Daoy (cell line): ENCODE measurements at places on chromosomes 7 and 10.

DNA sequence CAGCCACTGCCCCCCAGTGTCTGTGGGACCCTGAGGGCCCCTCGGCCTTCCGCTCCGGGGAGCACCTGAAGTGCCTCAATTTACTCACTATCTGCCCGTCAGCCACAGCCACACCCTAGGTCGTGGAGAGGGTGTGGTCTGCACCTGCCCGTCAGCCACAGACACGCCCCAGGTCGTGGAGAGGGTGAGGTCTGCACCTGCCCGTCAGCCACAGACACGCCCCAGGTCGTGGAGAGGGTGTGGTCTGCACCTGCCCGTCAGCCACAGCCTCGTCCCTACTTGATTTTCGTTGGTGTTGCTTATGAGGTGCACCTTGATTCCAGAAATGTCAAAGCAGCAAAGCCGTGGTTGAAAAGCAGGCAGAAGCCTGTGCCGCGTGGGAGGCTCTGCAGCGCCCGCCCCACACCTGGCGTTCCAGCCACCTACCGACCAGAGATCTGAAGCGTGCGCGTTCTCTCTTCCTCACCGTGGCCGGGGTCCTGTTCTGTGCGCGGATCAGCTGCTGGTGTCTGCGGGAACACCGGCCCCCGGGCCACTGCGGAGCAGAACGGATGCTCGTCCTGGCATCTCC lies 101.6 kb downstream of the DYNC2I1 start:
- peak; percentile 40 for DNase-seq

DNA sequence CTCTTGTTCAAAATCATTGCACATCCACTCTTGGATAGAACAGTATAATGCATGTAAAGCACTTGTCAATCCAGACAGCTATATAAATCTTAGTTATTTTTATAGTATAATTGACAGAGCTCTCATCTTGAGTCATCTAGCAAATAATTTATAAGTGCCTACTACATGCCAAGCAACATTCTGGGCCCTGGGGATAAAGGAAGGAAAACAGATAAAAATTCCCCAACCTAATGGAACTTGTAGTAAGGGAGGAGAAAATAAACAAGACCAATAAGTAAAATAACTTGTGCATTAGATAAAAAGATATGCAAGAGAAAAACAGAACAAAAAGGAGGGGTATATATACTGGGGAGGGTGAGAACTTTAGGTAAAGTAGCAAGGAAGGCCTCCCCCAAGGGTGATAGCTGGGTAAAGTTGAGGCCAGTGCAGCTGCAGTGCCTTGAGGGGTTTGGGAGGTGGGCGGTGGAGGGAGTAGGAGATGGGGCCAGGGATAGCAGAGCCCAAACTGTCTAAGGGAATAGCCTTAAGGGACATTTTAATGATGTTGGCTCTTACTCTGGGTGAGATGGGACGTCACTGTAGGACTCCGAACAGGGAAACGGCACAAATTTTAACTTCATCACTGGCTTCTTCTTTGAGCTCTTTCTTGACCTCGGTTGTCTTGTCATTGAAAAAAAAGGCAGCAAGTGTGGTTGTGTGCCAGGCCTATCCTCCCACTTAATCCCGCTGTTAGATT lies 79.3 kb upstream of the SEC61G start:
- no peak for DNase-seq

DNA sequence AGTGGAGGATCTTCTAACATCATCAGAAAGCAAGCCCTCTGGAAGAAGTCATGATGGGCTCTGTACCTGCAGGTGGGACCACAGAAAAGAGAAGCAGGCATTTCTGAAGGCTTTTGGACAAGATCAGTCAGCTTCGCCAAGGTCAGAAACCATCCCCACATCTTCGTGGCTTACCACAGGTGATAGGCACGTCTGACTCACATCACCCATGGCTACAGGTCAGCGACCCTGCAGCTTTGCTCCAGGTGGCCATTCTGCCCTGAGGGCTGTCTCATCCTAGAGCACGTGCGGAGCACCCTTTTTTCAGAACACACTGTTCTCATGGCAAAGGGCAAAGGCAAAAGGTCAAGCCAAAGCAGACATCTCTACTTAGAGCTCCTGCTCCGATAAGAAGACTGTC lies 518.9 kb upstream of the ADARB2 start:
- DNase-seq: no peak

DNA sequence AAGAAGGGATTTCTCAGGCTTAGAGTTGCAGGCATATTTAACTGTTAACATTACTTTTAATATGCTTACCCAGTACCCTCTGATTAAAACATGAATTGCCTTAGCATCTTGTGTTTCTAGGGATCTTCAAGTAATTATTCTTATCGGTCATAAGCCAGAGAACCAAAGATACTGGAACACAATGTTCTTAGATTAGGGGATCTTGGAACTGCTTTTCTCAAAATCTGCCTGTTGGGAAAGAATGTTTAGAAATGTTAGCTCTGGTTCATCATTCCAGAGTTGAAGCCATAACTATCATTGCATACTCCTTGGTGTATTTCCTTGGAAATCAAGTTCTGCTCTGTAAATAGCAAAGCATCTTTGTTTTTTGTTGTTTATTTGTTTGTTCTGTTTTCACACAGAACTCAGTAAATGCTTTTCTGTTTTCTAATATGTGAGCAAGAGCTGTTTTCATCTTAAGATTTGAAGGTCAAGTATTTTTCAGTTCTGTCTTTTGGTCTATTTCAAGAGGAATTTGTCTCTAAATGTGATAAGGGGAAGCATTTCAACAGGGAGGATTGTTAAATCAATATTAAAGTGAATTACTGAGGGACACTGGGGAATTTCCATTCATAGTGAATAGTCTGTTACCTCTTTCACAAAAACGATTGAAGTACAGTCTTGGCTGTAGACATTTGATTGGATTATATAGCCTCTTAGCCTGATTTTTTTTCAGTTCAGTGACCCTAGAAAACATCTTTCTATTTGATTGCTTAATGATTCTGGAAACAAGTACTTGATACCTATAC lies 103.2 kb upstream of the CYP26C1 start:
- no peak for DNase-seq

DNA sequence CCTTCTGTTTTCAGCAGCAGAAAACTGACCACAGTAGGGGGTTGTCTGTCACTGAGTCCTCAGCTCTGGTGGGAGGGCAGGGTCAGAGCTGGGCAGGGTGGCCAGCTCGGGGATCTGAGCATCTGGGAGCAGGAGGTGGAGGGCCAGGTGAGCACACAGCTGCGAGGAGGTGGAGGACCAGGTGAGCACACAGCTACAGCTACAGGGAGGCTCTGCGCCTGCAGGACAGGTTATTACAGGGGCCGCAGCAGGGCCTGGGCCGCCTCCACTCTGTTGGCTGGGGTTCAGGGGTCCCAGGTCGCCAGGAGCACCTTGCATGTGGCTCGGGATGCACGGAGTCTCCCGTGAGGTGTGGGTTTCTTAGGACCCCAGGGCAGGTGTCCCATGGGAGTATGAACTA lies 52.4 kb upstream of the PRKAR1B start:
- no peak for DNase-seq

- DNase-seq: no peak
Measured at GRCh38 chr10:8392216-8392615, 337.7 kb downstream of the GATA3 start.
